NCI-H2029 (cell line): ENCODE measurements at places on chromosomes 4 and X.

- no peak for DNase-seq
Observed at GRCh38 chr4:8090312-8090711, 68.3 kb downstream of the ABLIM2 start.

DNA sequence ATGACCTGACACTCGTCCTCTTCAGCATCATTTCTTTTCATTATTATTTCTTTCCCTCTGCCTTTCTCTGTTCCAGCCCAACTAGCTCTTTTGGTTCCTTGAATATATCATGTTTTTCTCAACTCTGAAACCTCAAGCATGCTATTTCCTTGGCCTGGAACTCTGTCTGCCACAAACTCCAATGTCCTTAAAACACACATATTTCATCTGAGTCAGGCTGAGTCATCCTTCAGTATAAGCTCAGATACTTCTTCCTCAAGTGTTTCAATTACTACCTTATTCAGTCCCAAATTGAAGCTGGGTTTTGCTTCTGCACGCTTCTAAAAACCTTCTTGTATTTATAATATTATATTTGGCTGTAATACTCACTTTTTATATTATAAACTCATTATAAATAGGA lies 424.2 kb downstream of the PDGFC start:
- DNase-seq: no peak

DNA sequence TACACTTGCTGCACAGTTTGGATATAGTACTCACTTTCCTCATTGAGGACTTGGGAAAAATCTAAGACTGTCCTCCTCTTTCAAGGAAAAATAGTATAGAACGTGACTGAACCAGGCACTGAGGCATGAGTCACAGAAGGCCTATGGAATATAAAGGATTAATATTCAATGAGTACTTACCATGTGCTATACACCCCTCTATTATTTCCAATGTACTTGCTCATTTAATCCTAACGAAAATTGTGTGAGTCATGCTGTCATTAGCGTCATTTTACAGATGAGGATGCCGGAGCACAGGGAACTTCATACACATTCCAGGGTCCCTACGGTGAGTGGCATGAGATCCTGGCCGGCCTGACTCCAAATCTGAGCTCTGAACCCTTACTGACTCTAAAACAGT lies 2136.2 kb upstream of the TENM3 start:
- no peak for DNase-seq

DNA sequence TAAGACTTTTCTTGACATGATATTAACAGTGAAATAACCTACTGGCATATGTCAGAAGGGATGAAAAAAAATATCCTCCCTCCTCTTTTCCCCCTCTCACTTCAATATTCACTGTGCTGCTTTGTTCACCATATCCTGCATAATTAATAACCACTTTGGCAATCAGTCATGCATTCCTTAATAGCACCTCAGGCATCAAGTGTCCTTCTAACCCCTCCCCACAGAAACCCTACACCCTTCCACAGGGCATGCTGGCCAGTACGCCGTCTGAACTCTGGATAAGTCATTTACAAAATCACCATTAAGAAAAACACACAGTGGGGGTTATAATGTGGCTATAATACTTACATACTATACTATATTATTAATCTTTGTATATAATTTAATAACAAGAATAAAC lies 165.9 kb downstream of the PDGFC start:
- DNase-seq: no peak

DNA sequence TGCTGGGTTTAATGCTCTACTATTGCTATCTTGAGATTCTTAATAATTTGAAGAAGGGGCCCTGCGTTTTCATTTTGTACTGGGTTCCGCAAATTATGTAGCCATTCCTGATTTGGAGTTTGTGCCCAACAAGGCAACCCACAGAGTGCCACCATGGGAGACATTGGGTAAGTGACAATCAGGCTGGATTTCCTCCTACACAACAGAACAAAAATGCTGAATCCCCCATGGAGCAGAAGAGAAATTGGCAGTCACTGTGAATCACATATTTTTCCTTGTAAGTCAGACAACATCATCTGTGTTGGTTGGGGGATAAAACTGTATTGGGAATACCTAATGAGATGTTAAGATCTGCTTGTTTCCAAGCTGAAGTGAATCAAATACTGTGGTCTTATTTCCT lies 80.9 kb downstream of the CNGA2 start:
- DNase-seq: no peak

GRCh38 chrX:133542476-133542875 lies 127.2 kb upstream of the GPC4 start:
- no peak for DNase-seq

DNA sequence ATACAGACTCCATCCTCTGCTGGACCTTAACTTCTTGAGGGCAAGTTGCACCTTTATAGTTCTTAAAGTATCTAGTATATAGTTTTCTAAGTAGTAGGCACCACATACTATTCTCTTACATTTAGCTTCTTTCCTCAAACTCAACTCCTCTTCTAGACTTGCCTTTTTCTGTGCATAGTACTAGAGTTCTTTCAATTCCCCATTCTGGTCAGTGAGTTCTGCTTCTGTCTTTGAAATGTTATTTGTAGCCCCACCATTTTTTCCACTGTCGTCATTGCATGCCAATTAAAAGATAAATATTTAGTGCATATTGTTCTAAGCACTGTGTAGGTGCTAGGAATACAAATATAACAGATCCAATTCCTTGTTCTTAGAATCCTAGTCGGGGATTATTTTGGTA lies 31.6 kb downstream of the CDKL5 start:
- no peak for DNase-seq

DNA sequence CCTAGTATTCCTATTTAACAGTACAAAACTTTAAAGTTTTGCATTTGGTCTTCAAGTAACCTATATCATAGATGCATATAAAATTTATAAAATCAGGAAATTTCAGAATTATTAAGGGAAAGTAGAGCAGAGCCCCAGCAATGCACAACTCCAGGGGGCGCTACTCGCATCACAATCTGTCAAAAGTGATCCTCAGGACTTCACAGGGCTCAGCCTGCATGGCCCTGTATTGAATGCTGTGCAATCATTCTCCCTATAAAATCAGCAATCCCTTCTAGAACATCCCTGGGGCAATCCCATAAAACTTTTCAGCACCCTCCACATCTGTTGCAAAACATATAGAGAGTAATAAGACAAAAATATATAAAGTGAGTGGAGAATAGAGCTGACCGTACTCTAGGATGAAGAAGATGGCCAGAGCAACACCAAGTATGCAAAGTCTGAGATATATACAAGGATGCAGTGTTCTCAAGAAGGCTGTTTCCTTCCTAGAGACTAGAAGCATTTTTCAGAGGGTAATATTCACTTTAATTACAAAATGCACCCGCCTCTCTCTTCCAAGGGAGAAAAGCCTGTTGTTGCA lies 12.5 kb upstream of the PPARGC1A start:
- no peak for DNase-seq

DNA sequence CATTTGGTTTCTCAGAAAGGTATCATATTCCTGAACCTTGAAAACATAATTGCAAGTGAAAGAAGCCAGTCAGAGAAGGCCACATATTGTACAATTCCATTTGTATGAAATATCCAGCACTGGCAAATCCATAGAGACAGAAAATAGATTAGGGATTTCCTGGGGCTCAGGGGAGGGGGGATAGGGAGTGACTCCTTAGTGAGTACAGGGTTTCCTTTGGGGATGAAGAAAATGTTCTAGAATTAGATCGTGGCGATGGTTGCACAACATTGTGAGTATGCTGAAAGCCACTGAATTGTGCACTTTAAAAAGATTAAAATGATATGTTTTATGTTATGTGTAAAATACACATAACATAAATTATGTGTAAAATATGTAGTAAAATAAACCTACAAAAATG lies 10.3 kb downstream of the XPNPEP2 start:
- no peak for DNase-seq

GRCh38 chr4:41257906-41258305 lies 1.2 kb downstream of the UCHL1 start:
- DNase-seq: no peak

GRCh38 chr4:55910140-55910539 lies 38.6 kb upstream of the CEP135 start:
- DNase-seq: no peak

GRCh38 chr4:184198190-184198589 lies 19.5 kb downstream of the ENPP6 start:
- no peak for DNase-seq

DNA sequence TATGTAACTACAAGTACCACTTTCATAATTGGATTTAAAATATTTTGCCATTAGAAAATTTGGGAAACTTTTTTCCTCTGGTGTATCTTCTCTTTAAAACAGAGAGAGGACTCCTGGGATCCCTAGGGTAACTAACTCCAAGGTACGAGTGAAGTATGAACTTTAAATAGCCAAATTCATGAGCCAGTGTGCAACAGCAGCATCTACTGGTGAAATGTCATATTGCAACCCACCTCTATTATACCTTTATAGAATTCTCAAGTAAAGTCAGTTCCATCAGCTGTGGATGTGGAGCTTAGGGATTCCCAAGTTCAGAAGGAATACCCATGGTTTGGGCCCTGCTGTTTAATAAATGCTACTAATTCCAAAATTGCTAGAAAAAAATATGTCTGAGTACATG lies 282.7 kb upstream of the TAPT1 start:
- no peak for DNase-seq
